ENCODE measurements at places on chromosomes 5 and 9.

DNA sequence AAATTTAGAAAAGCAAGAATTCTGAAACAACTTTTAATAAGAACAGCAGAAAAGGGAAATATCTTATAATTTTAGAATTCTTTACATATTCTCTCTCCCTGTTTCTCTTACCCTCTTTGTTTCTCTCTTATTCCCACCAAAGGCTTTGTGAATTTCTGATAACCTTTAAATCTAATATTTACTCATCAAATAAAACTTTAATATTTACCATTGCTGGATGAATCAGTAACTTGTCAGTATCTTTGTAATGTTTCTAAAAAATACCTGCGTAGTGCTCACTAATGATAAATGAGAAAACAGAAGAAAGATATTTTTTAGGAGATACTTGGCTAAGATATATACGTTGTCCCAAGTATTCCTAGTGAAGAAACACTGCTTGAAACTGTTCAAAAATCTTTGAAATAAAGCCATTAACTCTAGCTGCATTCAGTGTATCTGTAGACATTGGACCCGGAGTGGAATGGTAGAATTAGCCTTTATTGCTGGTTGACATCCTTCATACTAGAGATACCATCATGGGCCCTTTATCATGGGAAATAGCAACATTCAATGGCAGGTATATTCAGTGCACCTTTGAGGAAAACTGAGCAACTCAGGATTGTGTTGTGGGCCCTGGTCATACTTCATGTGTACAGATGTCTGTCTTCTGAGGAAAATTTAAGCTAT is 2160.4 kb downstream of the MAT2B start:
- no peak for DNase-seq

- DNase-seq: no peak
Observed at GRCh38 chr9:34456151-34456550, 2.2 kb downstream of the FAM219A start.

DNA sequence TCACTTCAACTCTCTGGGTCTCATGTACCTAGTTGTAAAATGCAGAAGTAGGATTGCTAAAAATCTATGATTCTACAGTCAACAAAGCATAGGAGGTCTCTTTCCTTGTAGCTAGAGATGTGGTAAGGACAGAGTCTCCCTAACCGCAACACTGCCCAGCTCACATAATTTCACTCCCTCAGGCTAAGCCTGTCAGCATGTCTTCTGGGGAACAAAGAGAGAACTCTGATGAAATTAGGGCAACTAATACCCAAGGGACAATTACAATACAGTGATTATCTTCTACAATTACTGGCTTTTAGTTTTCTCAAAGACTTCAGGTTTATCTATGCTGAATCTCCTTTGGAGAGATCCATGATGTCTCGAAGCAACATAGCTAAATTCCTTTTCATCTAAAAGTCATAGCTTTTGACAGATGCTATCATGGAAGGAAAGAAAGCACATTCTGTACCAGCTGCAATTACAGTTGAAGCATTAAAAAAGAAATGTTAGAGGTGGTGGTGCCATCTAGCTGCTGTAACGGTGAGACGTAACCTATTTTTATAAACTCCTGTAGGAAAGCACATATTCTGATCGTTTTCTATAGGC is 141.1 kb upstream of the TARS1 start:
- DNase-seq: peak; percentile 16

- no peak for DNase-seq
Observed at GRCh38 chr9:111970827-111971226, 74.2 kb downstream of the UGCG start.

DNA sequence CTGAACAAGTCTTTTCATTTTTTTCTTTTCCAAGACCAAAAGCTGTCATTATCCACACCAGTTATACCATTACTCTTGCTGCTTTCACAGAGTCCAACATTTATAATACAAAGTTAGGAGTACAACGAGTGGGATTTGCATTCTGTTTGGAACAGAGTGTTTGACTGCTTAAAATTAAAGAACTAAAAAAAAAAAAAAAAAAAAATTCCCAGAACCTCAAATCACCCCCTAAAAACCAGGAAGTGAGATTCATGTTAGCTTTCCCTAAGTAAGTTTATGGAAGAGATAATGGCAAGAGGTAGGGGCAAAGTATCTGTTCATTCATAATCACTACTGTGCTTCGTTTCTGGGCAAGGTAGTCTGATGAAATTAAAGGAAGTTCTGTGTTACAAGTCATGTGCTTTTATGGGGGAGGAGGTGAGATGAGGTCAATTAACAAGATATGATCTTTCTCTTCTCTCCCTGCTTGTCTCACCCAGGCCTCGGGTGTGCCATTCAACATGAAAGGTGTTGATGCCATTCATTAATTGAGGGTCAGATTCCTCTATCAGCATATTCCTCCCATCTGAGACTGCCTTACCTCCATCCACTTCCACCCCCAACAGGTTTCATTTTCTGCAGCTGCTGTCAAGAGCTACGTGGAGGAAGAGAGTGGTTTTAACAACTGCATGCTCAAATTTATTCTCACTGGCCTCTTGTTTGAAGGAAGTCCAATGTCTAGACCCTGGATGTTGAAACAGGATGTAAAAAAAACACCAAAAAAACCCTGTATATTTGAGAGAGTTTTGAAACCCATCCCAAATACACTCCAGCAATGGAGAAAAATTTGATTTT is 58.1 kb downstream of the MARCHF3 start:
- no peak for DNase-seq

DNA sequence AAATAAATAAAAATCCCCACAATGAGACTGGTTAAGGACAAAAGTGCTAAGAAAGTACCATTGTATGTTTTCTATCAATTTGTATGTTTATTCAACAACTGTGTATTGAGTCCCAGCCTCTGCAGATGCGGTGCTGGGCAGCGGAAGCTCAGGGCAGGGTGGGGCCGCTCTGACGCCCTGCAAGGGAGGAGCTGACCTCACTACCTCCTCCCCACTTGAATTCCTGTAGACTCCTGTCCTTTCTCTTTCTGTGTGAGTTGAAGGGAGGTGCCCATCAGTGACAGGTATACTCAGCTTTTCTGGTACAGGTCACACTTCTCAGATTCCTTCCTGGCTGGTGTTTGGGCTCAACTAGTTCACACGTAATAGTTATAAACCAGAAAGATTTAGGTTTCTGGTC is 27.0 kb downstream of the ANGPTL2 start:
- no peak for DNase-seq

DNA sequence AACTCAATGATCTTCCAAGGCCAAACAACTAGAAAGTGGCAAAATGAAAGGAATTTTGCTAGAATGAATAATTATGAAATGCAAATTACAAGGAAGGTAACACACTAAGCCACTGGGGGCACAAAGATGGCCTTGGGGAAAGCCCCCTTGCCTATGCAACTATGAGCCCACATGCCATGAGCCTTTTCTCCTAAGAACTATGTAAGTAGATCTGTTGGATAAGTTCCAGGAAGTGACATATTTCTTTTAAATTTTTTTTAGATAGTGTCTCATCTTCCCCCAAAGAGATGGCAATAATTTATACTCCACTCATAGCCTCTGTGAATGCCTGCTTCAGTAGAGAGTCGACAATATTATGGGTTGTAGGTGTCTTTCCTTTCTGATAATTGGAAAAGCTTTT is 257.8 kb downstream of the AUH start:
- DNase-seq: no peak

DNA sequence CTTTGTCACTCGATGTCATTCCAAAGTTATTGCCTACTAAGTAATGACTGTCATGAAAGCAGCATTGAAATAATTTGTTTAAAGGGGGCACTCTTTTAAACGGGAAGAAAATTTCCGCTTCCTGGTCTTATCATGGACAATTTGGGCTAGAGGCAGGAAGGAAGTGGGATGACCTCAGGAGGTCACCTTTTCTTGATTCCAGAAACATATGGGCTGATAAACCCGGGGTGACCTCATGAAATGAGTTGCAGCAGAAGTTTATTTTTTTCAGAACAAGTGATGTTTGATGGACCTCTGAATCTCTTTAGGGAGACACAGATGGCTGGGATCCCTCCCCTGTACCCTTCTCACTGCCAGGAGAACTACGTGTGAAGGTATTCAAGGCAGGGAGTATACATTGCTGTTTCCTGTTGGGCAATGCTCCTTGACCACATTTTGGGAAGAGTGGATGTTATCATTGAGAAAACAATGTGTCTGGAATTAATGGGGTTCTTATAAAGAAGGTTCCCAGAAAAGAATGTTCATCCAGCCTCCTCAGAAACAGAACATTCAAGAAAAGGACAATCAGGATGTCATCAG is 11.3 kb downstream of the TLR4 start:
- no peak for DNase-seq

DNA sequence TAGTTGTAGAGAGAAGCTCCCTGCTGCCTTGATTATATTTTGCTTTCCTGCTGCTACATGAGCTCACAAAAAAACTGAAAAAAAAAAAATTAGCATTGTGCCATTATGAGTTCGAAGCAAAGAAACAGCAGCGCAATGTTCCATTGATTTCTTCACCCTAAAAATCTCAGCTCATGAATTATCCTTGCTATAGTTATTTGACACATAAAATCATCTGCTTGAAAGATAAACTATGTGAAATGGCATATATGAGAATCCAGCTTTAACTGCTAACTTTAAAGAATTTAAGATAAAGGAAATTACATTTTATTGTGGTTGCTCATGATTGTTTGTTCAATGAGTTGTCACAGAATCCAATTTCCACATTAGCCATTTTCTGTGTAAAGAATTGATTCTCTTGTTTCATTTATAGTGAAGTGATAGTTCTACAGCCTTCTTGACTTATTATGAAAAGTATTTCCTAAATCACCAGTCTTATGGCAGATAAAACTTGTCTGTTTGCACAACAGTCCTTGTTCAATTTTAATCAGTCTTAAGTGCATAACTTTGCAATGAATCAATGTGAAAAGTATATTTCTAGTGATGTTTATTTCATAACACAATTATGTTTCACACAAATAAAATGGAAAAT is 1275.0 kb upstream of the CDH9 start:
- no peak for DNase-seq

DNA sequence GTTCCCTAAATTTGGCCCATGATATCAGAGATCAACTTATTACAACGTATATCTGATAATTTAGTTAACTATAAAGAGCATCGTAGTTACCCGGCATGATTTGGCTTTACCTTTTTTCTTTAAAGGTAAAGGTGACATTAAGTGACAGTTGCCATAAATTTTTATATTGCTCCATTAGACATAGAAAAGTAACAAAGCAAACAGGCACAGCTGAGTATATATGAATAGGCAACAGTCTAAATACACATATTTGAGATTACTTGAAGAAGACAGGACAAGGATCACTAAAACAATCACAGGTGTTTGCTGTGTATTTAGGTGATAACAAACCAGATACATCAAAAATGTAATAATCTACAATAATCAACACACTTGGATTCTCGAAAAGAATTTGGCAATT is 34.8 kb downstream of the RFX3 start:
- no peak for DNase-seq

DNA sequence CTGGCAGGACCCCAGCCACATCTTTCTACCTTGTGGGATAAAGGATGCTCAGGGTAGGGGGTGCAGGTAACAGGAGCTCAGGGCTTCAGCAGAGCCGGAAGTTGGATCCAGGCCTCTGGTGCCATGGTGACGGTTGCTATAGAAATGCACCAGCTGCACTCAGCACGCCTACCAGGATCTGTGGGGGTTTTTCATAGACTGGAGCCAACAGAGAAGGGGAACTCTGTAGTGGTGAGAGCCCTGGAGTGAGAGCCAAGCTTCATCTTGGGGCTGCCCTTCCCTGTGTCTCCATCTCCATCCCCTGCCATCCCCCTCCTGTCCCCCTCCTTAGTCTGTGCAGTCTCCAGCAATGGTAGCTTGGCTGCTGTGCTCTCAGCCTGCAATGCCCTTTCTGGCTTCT is 27.5 kb upstream of the BOD1 start:
- peak; percentile 44 for DNase-seq

GRCh38 chr5:154520861-154521453 is 42.9 kb upstream of the HAND1 start:
- no peak for DNase-seq

GRCh38 chr5:161547406-161547737 is 847 bp upstream of the GABRB2 start:
- DNase-seq: peak; percentile 31

DNA sequence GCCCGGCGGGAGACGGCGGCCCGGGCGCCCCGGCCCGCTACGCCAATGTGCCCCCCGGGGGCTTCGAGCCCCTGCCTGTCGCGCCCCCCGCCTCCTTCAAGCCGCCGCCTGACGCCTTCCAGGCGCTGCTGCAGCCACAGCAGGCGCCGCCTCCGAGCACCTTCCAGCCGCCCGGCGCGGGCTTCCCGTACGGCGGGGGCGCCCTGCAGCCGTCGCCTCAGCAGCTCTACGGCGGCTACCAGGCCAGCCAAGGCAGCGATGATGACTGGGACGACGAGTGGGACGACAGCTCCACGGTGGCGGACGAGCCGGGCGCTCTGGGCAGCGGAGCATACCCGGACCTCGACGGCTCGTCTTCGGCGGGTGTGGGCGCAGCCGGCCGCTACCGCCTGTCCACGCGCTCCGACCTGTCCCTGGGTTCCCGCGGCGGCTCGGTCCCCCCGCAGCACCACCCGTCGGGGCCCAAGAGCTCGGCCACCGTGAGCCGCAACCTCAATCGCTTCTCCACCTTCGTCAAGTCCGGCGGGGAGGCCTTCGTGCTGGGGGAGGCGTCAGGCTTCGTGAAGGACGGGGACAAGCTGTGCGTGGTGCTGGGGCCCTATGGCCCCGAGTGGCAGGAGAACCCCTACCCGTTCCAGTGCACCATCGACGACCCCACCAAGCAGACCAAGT is 723 bp downstream of the SNX18 start:
- DNase-seq: peak; percentile 74

- no peak for DNase-seq
Observed at GRCh38 chr9:75448281-75448680, 360.0 kb downstream of the OSTF1 start.

- no peak for DNase-seq
Observed at GRCh38 chr5:120436996-120437395, 27.1 kb upstream of the PRR16 start.

- no peak for DNase-seq
Observed at GRCh38 chr9:95581900-95582299, 65.1 kb upstream of the PTCH1 start.

- no peak for DNase-seq
Observed at GRCh38 chr5:180201051-180201987, 7.7 kb downstream of the RASGEF1C start.

DNA sequence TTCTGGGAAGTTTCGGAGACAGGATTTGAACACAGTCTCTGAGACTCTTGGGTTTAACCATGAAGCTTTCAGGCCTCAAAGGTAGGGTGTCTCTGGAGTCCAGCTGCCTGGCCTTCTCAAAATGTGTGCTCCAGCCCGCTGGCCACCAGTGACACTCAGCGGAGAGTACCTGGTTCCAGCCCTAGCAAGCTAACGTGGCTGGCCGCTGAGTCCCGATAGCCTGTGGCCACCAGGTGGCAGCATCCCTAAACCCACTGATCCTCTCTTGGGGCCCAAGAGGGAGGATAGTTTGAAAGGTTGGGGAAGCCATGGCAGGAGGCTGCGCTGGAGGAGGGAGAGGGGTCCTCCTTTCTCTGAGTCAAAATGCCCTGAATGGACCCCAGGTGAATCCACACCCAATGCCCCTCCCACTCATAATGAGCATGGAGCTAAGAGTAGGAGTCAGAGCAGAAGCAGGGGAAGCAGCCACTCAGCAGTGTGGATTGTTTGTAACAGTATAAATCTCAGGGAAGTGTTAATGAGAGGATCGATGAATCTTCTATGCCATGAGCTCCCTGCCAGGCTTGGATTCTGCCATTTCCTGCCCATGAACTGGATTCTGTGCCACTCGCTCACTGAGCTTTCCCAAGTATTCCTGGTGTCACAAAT is 5.4 kb upstream of the TIFAB start:
- DNase-seq: no peak

Measured in frontal cortex (tissue), 4 donors.